Amniotic epithelial cell (primary cell): ENCODE measurements at places on chromosomes 13 and 19.
A peak's percentile ranks its signal among the peaks of the same experiment; 100 is the strongest.

DNA sequence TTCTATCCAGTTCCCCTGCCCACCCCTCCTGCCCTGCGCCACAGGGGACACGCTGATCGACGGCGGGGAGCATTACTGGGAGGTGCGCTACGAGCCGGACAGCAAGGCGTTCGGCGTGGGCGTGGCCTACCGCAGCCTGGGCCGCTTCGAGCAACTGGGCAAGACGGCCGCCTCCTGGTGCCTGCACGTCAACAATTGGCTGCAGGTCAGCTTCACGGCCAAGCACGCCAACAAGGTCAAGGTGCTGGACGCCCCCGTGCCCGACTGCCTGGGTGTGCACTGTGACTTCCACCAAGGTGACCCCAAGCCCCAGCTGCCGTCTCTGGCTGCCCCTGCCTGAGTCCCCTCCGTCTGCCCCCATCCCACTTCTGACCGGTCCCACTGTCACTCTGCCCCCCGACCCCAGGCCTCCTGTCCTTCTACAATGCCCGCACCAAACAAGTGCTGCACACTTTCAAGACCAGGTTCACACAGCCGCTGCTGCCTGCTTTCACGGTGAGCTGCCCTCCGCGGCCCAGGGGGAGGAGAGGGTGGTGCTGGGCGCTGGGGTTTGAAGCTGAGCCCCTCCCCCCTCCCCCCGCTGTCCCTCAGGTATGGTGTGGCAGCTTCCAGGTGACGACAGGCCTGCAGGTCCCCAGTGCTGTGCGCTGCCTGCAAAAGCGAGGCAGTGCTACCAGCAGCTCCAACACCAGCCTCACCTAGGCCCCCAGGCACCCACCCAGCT lies 15.5 kb downstream of the STAP2 start:
- DNase-seq = no peak

GRCh38 chr19:54653181-54653809 lies 9.5 kb upstream of the LILRB4 start:
- DNase-seq = peak; percentile 11

- no peak for DNase-seq
Observed at GRCh38 chr13:46293436-46293835, 81.7 kb downstream of the LRRC63 start.

- DNase-seq = no peak
Observed at GRCh38 chr19:2249010-2249866, at the start of gene AMH. TSS of gene AMH (plus strand) at chr19:2249323. CDS start at chr19:2249333, 10 bp downstream.

GRCh38 chr19:55591555-55591954 lies 7.8 kb downstream of the FIZ1 start:
- DNase-seq = no peak

DNA sequence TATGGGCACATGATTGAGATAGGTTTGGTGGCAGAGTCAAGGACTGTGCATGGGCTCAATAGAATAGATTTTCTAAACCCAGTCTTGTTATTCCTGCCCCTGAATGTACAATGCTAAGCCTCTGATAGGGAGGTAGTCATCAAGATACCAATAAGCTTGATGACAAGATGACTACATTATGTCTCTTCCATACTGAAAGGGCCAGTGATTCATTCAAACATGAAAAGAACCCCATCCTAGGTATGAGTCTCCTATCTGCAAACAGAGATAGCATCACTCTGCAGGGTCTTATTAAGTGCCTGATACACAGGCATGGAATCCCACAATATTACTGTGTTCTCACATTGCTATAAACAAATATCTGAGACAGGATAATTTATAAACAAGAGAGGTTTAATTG lies 40.3 kb upstream of the UFM1 start:
- no peak for DNase-seq

- no peak for DNase-seq
Observed at GRCh38 chr19:18704971-18705370, 21.5 kb downstream of the CRTC1 start.

DNA sequence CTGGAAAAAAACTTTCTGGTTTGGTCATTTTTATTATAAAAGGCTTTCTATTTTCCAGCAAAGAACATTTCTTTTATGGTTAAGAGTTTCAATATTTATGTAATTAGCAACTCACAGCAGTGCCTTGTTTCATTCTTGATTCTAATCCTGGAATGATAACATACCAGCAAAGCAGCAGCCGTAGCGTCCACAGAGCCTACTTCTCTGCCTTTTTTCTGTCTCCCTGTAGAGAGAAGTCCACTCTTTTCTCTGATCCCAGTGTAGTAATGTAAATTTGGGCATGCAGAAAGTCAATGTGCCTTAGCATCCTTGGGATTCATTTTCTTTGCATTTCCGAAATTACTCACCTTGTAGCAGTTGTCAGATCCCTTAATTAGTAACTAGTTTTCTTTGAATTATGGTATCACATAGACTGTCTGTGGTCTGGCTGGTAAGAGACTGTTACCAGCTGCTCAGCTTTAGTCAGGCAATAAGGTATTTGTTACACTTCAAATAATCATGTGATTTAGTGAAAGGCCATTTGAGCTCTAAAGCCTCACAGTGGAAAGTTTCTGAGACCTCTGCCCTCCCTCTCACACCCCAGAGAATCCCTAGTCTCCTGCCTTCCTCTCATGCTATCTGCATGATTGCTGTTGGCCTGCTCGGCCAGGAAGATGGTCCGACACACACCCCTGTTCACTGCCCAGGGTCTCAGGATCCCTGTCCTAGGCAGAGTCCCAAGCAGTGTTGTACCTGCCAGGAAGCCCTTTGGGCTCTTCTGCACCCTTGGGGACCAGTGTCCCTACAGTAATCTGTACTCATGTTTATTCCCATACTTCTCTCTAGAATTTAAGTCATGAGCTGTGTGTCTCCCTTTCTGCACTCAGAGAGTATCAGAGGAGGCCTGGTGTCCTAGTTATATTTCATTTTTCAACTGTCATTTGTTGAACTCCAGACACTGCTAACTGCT lies 86.3 kb downstream of the LRCH1 start:
- DNase-seq = peak; percentile 40

GRCh38 chr19:35908973-35909683 lies 1.0 kb upstream of the TYROBP start:
- DNase-seq = no peak

- no peak for DNase-seq
Observed at GRCh38 chr19:3053218-3053621, 9.1 kb downstream of the TLE5 start.

GRCh38 chr13:45807520-45808099 lies 43.9 kb downstream of the SIAH3 start:
- DNase-seq = peak; percentile 19

DNA sequence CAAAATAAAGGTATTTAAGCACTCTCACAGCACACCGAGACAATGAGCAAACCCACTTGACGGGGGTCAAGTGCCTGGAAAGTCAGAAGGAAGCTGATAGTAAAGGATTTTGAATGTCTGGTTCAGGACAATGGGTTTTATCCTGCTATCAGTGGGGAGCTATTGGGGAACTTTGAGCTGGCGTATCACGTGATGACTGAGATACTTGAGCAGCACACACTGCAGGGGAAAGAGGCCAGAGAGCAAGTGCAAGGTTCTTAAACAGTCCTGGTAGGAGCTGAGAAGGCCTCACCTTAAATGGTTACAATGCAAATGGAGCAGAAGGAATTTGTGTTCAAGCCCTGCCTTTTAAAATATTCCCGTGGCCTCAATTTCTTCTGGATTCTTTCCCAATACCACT lies 225.3 kb downstream of the LACC1 start:
- no peak for DNase-seq

DNA sequence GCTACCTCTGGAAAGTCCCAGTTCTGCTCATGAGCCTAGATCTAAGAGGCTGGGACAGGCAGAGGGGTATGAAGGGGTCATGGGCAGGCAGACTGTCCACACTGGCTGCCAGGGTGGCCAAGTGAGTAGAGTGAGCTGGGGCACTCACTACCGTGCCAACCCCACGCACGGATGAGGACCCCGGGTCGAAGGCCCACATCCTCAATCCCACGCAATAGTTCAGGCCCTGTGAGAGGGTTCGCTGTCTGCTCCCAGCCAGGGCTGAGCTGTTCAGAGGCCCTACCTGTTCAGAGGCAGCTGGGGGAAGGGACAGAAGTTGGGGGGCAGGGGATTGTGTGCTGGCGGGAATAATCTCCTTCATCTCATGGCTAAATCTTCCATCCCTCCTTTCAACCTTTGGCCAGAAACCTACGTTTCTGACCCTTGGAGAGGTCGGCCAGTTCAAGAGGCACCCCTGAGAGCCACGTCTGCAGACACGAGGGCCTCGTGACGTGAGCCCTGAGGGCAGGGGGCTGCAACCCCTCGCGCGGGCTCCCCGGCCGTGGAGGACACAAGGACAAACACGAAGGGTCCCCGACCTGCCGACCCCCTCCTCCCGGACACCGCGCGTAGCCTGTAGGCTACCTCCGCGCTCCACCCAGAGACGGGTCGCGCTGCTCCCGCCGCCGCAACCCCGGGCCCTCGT lies 1.0 kb upstream of the RPS5 start:
- no peak for DNase-seq

DNA sequence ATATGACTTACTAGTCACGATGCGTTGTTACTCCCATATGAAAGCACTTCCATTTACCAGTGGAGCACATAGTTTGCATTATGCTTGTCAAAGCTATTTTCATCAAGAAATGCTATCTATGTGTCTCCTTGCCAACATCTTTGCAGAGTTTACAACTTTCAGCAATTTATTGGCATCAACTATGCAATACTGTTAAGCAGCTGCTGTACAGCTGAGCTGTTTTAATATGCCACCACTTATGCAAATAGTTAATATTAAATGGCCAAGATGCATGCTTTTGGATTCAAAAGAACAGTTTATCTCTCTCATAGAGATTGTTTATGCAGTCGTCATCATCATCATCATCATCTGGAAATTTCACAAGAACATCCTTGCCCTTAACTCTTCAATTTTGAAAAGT lies 67.9 kb upstream of the KLF5 start:
- no peak for DNase-seq

DNA sequence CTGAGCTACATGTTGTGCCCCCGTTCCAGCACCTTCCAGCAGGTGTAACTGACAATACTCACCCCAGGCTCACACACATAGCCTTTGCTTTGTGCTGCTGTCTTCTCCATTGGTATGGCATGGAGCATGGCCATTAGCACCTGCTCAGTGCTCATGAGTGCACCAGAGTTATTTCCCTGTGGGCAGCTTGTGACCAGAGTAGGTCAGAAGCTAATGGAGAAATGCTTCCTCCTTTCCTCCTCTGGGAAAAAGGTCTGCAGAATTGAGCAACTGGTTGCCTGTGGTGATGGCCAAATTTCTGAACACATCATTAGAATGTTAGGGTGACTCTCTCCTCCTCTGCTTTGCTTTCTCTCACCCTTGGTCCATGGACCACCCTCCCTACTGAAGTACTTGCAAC lies 344.5 kb upstream of the TMTC4 start:
- DNase-seq = peak; percentile 6

GRCh38 chr13:92967923-92968322 lies 258.7 kb upstream of the GPC6 start:
- peak; percentile 17 for DNase-seq

GRCh38 chr19:1085676-1086442 lies 9.3 kb downstream of the POLR2E start:
- DNase-seq = no peak

DNA sequence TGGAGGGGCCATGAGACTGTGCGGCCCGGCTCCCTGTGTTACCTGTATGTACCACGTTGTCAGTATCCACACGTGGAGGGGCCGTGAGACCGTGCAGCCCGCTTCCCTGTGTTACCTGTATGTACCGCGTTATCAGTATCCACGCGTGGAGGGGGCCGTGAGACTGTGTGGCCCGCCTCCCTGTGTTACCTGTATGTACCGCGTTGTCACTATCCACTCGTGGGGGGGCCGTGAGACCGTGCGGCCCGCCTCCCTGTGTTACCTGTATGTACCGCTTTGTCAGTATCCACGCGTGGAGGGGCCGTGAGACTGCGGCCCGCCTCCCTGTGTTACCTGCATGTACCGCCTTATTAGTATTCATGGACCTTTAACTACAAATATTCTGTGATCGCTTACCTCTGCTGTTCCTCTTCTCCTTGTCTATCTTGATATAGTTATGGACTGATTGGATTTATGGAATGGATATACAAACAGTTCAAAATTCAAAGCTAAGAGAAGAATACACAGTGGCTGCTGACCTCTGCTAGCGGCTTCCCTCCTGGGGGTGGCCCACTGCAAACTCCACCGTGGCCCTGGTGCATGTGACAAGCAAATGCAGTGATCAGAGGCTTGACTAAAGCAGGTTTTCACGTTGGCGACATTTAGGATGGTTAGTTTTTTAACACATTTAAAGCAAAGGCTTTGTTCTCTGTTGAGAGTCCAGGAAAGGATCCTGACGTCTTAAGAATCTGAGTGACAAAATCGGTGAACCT lies 38.7 kb downstream of the ATP11A start:
- DNase-seq = no peak

DNA sequence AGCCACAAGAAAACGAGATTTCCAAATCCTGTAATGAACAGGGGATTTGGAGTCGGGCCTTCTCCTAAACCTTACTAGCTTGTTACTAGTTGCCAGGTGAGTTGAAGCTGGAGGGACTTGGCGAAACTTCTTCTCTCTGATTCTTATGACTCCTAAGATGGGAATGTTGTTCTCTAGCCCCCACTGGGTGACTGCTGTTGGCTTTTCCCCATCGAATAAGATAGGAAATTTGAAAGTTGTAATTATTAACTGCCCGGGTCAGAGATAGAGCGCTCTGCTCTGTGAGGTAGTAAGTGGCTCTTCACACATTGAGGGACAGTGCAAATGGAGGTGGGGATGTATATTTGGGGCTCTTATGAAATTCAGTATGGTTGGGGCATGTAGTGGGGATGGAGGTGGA lies 111.2 kb upstream of the MBNL2 start:
- no peak for DNase-seq

DNA sequence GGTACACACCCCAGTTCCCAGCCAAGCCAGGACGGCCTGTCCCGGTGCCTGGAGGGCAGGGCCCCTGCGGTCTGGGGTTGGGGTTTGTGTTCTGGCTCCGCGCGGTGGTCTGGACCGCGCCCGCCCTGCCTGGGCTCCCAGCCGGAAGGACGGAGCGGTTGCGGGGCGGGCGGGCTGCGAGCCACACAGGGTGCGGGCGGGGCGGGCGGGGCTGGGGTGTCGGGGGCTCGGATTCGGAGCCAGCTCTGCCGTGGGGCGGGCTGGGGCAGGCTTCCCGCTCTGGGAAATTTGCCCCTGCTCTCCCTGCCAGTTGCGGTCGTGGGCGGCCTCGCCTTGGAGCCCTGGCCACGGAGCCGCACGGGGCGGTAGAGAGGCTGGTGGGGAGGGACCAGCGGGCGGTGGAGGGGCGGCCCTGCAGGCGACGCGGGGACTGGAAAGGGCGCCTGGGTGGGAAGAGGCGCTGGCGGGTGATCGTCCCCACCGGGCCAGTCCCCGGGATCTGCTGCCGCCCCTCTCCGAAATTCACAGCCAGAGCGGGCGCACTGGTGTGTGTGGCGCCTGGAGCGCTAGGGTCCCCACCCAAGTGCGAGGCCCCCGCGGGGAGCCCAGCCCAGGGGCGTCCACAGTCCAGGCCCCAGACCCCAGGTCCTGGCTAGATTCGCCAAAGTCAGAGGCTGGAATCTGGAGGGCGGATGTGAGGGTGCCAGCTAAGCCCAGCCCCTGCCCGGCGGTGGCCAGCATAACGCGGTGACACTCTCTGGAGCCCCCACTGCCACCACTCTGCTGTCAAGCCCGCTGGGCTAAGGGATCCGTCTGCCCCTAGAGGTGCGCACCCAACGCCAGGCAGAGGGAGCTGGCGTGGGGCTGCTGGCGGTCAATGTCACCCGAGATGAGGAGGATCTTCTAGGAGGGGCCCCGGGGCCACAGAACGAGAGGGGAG lies 11.0 kb upstream of the ZNF492 start:
- no peak for DNase-seq
